AG09319 (cell line): ENCODE measurements at places on chromosomes 2 and 18.

GRCh38 chr2:233936089-233936488 is 18.9 kb downstream of the TRPM8 start:
- DNase-seq: no peak

DNA sequence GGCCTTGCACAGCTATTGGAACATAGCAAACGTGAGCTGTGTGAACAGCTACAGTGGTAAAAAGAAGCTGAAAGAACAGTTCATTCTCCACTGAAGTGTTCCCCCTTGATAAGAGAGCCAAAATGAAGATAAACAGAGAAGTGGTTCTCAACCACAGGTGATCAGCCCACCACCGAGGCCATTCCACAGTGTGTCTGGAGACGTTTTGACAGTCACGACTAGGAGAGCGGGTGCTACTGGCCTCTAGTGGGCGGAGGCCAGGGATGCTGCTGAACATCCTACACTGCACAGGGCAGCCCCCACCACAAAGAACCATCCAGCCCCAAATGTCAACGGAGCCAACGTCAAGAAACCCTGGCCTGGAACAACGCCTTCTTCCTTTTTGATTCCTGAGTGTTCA is 38.4 kb downstream of the ADCY3 start:
- DNase-seq: no peak

GRCh38 chr2:219516888-219517287 is 2.6 kb downstream of the ASIC4 start:
- no peak for DNase-seq

DNA sequence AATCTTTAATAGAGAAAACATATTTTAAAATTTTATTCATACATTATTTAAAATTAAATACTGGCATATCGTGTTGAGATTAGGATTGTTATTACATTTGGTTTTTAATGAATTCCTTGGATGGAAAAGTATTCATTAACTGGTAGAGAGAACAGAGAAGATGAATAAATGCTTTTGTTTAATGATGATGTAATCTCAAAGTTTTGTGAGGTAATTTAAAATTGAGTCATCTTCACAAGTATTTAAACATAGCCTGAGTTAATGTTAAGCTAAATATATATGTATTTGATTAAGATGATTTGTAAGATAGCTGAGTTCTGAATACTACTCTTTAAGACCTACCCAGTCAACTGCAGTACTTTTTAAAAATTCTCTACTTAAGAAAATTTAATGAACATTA is 713.4 kb upstream of the VRK2 start:
- no peak for DNase-seq

GRCh38 chr2:113072584-113072983 is 4.8 kb downstream of the IL1F10 start:
- no peak for DNase-seq

DNA sequence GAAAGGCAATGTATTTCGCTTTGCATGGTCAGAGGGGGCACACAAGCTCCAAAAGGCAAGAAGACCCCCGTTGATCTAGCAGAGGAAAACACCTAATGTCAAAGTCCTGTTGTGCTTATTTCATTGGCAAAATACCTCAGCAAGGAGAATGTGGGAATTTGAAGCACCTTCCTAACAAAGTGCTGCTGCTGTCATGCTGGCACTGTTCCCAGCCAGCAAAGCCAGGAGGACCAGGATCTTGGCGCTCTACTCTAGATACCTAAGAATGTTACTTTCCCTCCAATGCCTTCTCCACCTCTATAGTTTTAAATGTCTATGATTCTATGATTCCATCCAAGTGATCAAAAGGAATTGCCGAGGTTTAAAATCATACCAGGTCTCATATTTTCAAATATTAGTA is 867.9 kb upstream of the POU3F3 start:
- DNase-seq: no peak
